ENCODE measurements at places on chromosomes 13 and 19. TPM values are rescaled to one million over a fixed set of nuclear protein-coding genes. Genes with fewer than 3 reads are reported as not detected.

- DNase-seq = peak; percentile 92
- H3K27me3 ChIP-seq = peaks cover 49% of the 10 kb centered on the region
- H3K4me1 ChIP-seq = peaks cover 8% of the 10 kb centered on the region
- H3K27ac ChIP-seq = no peak overlapping the region
Observed at GRCh38 chr13:23579072-23579895, 9.1 kb downstream of the TNFRSF19 start.

DNA sequence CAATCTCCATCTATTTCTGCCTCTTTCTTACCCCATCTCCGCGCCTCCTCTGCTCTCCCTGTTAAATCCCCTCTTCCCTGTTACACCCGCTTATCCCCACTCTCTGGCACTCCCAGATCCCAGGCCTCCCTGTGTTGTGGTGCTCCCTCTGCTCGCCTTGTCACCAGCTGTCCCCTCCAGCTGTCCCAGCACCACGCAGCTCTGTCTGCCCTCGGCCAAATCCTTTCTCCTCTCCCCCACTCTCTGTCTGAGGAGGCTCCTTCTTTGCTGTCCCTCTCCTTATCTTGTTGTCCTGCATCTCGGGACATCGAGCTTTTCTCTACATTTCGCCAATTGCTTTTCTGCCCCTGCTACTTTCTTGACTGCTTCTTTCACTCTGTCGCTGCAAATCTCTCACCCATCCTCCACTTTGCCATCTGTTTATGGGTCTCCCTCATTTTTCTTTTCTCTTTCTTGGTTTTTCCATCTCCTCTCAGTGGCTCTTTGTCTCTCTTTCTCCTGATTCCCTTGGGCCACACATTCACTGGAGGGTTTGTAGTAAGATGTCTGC lies 941 bp downstream of the ZNF160 start:
- H3K27ac ChIP-seq = peak overlapping the region; percentile 96
- no peaks in the 10 kb centered on the region for H3K27me3 ChIP-seq
- H3K36me3 ChIP-seq = peaks cover 15% of the 10 kb centered on the region

GRCh38 chr13:99027260-99027659 lies 49.4 kb upstream of the DOCK9 start:
- H3K27ac ChIP-seq = peak overlapping the region; percentile 41
- no peak for DNase-seq
- H3K36me3 ChIP-seq = no peaks in the 10 kb centered on the region
- no peaks in the 10 kb centered on the region for H3K27me3 ChIP-seq
- no peak overlapping the region for H3K4me3 ChIP-seq

DNA sequence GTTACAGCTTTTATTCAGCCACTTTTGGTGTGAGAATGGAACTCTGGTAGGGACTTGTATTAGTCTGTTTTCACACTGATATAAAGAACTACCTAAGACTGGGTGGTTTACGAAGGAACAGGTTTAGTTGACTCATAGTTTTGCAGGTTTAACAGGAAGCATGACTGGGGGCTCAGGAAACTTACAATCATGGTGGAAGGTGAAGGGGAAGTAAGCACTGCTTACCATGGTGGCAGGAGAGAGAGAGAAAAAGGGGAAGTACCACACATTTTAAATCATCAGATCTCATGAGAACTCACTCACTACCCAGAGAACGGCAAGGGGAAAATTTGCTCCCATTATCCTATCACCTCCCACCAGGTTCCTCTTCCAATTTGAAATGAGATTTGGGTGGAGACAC lies 942.2 kb downstream of the PCDH17 start:
- no peak for DNase-seq
- H3K27me3 ChIP-seq = no peaks in the 10 kb centered on the region
- H3K27ac ChIP-seq = no peak overlapping the region

LGALS4 gene
- 2.4 TPM for total RNA-seq

- H3K4me1 ChIP-seq = peaks cover 27% of the 10 kb centered on the region
- no peak overlapping the region for H3K4me3 ChIP-seq
- no peak for DNase-seq
- peaks cover under 1% of the 10 kb centered on the region for H3K36me3 ChIP-seq
Observed at GRCh38 chr19:17716309-17716929, 2.9 kb upstream of the MAP1S start.

- peaks cover 37% of the 10 kb centered on the region for H3K27me3 ChIP-seq
- H3K27ac ChIP-seq = no peak overlapping the region
- H3K4me1 ChIP-seq = no peaks in the 10 kb centered on the region
- DNase-seq = no peak
- H3K4me3 ChIP-seq = no peak overlapping the region
Observed at GRCh38 chr13:36710396-36710795, 36.6 kb downstream of the SERTM1 start.

DNA sequence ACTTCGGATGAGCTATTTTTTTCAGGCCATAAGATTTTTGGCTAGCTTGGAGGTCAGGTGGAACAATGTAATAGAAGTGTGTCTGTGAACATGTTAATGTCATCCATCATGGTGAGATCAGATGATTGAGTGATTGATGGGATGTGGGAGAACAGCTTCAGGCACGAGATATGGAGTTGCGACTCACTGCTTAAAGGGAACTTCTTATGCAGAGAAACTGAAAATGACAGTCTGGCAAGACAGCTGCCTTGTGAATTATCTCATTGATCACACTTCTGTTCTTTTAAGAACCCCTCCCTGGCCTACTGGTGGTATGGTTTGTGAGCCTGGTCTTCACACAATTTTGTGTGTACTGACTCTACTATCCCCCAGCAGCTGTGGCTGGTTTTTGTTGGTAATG lies 96.0 kb downstream of the OLFM4 start:
- no peaks in the 10 kb centered on the region for H3K36me3 ChIP-seq
- no peak for DNase-seq
- H3K4me1 ChIP-seq = no peaks in the 10 kb centered on the region
- no peaks in the 10 kb centered on the region for H3K27me3 ChIP-seq
- H3K4me3 ChIP-seq = no peak overlapping the region
- no peak overlapping the region for H3K27ac ChIP-seq

SHISA7 gene
- total RNA-seq = not detected

GRCh38 chr19:16891696-16892382 lies 3.0 kb downstream of the F2RL3 start:
- no peaks in the 10 kb centered on the region for H3K36me3 ChIP-seq
- DNase-seq = no peak
- H3K4me1 ChIP-seq = peaks cover 11% of the 10 kb centered on the region

GRCh38 chr19:18672606-18673337 lies 10.7 kb upstream of the CRTC1 start:
- H3K27ac ChIP-seq = peak overlapping the region; percentile 24
- no peak for DNase-seq
- no peak overlapping the region for H3K4me3 ChIP-seq
- no peaks in the 10 kb centered on the region for H3K4me1 ChIP-seq
- H3K36me3 ChIP-seq = no peaks in the 10 kb centered on the region

- no peaks in the 10 kb centered on the region for H3K4me1 ChIP-seq
- no peak overlapping the region for H3K4me3 ChIP-seq
- no peaks in the 10 kb centered on the region for H3K36me3 ChIP-seq
- DNase-seq = no peak
- no peak overlapping the region for H3K27ac ChIP-seq
Observed at GRCh38 chr13:48636550-48636949, 17.2 kb upstream of the CYSLTR2 start.

GRCh38 chr19:918481-919198 lies 1.5 kb downstream of the KISS1R start:
- H3K4me3 ChIP-seq = peak overlapping the region; percentile 63
- H3K27ac ChIP-seq = no peak overlapping the region
- peaks cover 2% of the 10 kb centered on the region for H3K36me3 ChIP-seq
- no peak for DNase-seq
- H3K4me1 ChIP-seq = peaks cover 14% of the 10 kb centered on the region

- H3K36me3 ChIP-seq = no peaks in the 10 kb centered on the region
- H3K27ac ChIP-seq = no peak overlapping the region
- H3K4me1 ChIP-seq = no peaks in the 10 kb centered on the region
- DNase-seq = no peak
- no peak overlapping the region for H3K4me3 ChIP-seq
- no peaks in the 10 kb centered on the region for H3K27me3 ChIP-seq
Observed at GRCh38 chr19:57231686-57232085, 863 bp downstream of the AURKC start.

SKA3 gene
- 2.7 TPM for total RNA-seq

DNA sequence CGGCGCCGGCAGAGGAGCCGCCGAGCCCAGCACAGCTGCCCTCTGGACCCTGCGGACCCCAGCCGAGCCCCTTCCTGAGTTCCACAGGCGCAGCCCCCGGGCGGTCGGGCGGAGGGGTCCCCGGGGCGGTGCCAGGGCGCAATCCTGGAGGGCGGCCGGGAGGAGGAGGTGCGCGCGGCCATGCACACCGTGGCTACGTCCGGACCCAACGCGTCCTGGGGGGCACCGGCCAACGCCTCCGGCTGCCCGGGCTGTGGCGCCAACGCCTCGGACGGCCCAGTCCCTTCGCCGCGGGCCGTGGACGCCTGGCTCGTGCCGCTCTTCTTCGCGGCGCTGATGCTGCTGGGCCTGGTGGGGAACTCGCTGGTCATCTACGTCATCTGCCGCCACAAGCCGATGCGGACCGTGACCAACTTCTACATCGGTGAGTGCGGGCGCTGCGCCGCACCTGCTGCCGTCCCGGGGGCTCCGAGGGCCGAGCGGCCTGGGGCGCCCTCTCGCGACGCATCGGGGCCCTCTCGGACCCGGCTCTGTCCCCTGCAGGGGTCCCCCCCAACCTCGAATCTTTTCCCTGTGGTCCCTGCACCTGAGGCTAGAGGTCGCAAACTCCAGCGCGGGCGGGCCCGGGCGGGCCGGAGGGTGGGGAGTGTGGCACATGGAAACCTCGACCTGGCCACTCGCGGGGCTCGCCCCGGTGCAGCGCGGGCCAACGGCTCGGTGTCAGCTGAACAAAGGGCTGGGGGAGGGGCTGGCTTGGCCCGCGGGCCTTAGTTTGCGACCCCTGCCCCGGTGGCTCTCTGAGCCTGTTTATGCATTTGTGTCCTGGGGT lies at the start of gene KISS1R:
TSS of gene KISS1R (plus strand) at position 11 of the 829 bp plus-strand sequence. CDS start at position 181, 170 bp downstream.
- peaks cover 15% of the 10 kb centered on the region for H3K4me1 ChIP-seq
- DNase-seq = peak; percentile 29
- H3K36me3 ChIP-seq = peaks cover 2% of the 10 kb centered on the region
- H3K27me3 ChIP-seq = no peaks in the 10 kb centered on the region

- H3K27ac ChIP-seq = no peak overlapping the region
- no peaks in the 10 kb centered on the region for H3K36me3 ChIP-seq
- DNase-seq = no peak
- peaks cover 63% of the 10 kb centered on the region for H3K27me3 ChIP-seq
- peaks cover 9% of the 10 kb centered on the region for H3K4me1 ChIP-seq
Observed at GRCh38 chr13:112637017-112637801, 49.3 kb upstream of the TUBGCP3 start.

DNA sequence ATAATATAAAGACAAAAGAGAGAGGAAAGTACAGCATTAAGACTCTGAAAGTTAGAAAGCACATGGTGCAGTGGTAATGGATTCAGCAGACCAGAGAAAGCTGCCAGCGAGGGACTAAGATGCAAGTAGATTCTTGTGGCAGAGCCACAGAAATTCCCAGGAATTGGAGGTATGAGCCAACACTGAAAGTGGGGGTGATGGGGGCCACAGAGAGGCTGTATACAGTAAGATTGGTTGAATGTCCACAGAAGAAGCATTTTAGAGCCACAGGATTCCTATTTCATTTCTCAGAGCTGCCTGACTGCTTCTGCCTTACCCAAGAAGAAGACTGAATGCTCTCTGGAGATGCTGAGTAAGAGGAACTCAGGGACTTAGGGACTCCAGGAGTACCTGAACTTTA lies 295.0 kb downstream of the LMO7 start:
- no peak overlapping the region for H3K4me3 ChIP-seq
- no peaks in the 10 kb centered on the region for H3K4me1 ChIP-seq
- no peak for DNase-seq
- peaks cover 3% of the 10 kb centered on the region for H3K36me3 ChIP-seq

CCNE1 gene
- total RNA-seq = 3.8 TPM

ANKLE1 gene
- 1.4 TPM for total RNA-seq

PSG3 gene
- total RNA-seq = 0.65 TPM

DNA sequence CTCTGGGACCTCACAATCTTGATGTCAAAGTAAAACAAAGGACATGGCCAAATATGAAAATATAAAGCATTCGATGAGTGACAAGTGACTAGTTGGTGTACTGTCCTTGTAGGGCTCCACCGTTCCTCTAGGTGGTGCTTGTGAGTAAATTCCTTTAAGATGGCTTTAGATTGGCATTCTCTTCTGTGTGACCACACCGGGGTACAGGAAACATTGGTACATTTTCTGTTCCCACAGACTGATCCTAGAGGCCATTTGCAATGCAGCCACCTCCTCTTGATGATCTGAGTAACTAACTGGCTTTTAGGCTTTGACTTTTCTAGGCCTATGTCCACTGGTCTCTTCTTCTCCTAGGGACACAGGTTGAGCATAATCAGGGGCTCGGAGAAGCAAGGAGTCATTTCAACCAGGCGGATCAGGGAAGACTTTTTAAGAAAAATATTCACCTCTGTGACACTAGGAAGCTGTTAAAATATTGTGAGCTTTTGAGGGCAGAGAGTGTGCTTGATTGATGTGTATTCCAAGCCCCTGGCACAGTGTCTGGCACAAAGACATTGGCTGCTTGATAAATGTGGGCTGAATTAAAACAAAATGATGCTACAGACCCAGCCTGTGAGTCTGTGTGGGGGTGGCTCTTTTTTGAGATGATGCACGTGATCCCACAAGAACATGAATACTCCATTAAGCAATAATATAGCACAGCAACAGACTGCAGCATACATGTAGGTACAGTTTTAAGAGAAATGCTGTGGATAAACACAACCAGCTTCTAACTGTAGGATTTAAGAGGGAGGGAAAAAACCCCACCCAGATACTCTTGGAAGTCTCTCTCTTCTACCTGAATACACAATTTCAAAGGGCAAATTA lies 21.0 kb downstream of the EPSTI1 start:
- H3K4me3 ChIP-seq = peak overlapping the region; percentile 43
- H3K27ac ChIP-seq = peak overlapping the region; percentile 59
- H3K36me3 ChIP-seq = peaks cover 5% of the 10 kb centered on the region
- H3K27me3 ChIP-seq = no peaks in the 10 kb centered on the region
- peaks cover 16% of the 10 kb centered on the region for H3K4me1 ChIP-seq
- DNase-seq = no peak

KATNAL1 gene
- total RNA-seq = 10.6 TPM

UHRF1 gene
- 0.12 TPM for total RNA-seq

DNA sequence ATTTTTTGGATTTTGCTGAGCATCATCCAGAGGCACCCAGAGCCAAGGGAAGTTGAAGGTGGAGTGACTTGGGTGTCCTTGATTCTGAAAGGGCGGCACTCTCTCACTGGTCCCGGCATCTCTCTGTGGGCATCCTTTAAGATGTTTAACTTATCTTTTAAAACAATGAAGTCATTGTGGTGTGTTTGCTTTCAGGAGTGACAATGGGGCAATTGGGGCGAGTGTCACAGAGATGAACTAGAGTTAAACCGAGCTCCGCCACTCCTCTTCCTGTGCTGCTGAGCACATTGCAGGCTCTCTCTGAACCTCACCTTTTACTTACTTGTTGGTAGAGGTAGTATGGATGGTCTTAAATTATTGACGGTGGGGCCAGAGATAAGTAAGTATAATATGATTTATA lies 295.7 kb downstream of the MYO16 start:
- H3K27me3 ChIP-seq = peaks cover 31% of the 10 kb centered on the region
- DNase-seq = no peak
- no peak overlapping the region for H3K4me3 ChIP-seq
- peaks cover 3% of the 10 kb centered on the region for H3K4me1 ChIP-seq
- H3K36me3 ChIP-seq = peaks cover 2% of the 10 kb centered on the region
- no peak overlapping the region for H3K27ac ChIP-seq
